Stimulated activated CD8-positive, alpha-beta memory T cell treated with anti-CD3 and anti-CD28 coated beads, Interleukin-15, amount 100 ng/mL, for 48 hours (primary cell): ENCODE measurements at places on chromosomes 5 and 9.

DNA sequence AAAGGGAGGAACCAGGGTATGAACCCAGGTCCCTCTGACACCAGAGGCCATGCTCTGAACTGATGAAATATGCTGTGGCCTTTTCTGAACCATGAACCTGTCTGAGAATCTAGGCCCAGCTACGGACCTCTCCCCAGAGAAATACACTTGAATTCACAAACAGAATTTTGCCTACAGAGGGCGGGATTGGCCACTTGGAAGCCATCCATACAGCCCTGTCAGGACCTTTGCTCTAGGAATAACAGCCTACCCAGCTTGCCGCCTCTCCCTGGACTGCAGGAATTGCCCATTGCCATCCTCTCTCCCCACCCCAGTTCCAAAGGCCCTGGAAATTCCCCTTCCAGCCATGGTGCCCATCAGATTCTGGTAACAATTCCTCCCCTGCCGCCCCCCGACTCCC, 26.6 kb downstream of the MORN5 start:
- no peak for DNase-seq

- no peak for DNase-seq
These were observed 8.9 kb downstream of the WNK2 start for GRCh38 chr9:93192721-93193387.

- DNase-seq, result no peak
These were observed 31.2 kb downstream of the JAKMIP2 start for GRCh38 chr5:147751156-147751830.

- DNase-seq, result no peak
These were observed 266.6 kb downstream of the CD180 start for GRCh38 chr5:66929995-66930394.

DNA sequence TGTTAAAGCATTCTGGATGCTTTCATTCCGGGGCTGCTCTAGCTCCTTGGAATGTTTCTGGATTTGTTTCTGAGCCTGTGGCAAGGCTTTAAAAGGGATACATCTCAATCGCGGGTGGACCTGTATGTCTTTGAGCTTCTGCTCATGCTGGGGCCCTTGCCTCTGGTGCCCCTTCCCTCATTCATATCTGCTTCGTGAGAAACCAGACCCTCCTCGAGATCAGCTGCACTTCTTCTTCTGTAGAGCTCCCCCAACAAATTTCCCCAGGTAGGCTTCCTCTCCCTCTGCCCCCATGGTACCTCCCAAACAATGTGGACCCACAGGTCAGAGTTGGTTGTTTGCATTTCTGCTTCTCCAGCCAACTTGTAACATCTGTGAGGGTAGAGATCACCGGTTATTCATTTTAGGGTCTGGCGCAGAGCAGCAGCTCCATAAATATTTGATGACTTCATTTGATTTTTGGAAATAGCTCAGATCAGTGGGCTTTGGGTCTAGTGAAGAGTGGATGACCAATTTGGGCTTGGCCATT, 6.6 kb downstream of the ZNF618 start:
- no peak for DNase-seq

GRCh38 chr5:82163452-82164175, 114.5 kb downstream of the RPS23 start:
- no peak for DNase-seq

GRCh38 chr5:55535199-55535905, 588 bp upstream of the PLPP1 start:
- DNase-seq, result no peak
